ENCODE measurements at places on chromosomes 5 and 9.

DNA sequence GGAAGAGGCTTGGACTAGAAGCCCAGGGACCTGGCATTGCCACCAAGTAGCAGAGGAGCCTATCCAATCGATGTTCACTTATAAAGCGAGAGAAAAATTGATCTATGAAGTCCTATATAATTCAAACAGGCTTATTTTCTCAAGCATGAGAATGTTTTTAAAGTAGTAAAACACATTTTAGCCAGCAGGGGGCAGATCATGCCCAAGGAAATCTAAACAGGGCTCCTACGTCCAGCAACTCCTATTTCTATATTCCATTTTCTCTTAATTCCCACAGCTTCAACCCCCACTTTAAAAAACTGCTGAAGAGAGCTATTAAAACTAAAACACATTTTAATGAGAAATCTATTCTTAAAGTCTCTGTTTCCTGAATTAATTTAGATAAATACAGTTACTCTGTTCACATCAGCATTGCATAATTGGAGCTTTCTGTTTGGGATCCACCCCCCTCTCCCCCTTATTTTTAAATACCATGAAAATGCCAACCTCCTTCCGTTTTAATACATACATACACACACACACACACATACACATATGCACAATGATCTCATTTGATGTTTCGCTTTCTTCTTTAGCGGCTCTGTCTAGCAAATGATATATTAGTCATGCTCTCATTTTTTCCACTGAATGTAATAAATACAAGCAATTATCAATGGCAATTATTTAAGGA, 144.9 kb downstream of the MYO10 start:
- no peak for DNase-seq

- DNase-seq = no peak
Measured at GRCh38 chr5:113807427-113807991, 294.0 kb downstream of the YTHDC2 start.

DNA sequence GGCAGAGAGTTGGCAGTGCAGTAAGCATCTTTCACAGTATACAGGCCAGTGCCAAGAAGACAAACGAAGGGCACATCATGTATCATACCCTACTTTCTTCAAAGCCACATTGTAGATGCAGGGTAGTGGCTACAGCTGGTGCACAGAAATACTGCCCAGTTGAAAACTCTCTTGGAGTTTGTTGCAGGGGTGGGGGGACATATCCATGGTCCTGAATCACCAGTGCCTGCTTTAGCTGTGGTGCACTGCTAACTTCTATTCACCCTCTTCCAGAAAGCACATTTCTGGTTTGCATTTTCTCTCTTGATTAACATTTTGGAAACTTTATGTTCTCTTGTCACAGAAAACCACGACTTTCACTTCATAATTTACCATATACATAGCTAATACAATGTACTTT, 196.6 kb downstream of the PAPPA start:
- no peak for DNase-seq

DNA sequence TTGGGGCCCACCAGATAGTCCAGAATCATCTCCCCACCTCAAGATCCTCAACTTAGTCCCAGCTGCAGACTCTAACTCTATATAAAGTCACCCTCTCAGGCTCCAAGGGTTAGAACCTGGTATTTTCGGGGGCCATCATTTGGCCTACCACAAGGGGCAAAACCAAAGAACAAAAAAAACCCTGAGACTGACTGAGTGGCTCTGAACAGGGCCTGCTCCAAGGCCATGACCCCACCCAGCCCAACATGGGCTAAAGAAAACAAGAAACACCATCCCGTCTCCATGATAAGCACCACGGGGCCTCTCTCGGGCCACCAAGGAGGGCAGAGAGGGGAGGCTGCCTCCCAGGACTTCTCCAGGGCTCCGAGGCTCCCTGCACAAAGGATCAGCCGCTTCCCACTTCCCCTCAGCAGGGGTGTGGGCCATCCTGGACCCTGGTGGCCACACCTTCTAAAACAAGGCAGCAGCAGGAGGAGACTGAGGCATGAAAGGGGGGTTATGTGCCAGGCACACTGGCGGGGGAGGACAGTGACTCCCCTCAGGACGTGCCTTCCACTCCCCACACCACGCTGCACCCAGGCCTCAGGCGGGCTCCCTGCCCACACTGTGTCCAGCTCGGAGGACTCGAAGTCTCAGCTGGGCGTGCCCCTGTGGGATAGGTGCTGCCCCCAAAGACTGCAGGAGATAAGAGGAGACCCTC, 51.5 kb downstream of the SEMA4D start:
- no peak for DNase-seq

GRCh38 chr5:73375191-73375545, 73.4 kb downstream of the FOXD1 start:
- DNase-seq = no peak

DNA sequence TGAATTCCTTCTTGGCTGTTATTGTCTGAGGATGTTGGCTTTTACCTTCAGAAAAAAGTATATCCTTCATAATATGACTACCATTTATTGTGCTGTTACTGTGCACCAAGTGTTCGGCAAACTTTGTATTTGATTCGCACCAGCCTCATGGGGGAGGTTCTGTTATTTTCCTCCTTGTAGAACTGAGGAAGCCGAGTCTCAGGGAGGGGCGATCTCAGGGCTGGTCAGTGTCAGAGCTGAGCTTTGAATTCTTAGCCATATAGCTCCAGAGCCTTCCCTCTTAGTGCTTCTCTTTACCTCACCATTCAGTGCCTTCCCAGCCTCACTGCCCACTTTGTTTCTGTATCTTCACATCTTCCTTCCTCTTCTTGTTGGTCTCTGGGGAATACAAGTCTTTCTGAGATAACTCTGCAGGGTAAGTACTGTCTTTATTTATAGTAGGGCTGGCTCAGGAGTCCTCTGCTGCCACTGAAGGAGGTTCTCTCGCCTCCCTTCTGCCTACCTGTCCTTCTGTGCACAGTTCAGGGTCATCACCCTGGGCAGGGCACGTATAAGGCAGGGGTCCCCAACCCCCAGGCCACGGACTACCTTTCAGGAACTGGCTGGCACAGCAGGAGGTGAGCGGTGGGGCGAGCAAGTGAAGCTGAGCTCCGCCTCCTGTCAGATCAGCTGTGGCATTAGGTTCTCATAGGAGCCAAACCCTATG, 48.4 kb downstream of the GALNT10 start:
- no peak for DNase-seq

DNA sequence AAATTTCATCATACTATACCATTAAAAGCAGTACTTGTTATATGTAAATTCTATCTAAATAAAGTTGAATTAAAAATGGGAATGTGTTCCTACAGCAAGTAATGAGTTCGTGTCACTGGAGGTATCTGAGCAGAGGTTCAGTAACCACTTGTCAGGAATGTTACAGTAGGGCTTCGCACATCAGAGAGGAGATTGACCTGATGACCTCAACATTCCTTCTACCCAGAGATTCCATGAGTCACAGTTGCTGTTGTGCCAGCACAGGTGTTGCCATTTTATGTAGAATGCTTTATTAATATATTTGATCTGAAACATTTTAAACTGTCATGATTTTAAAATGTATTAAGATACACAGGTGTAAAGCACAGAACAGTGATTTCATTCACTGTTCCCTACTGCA, 60.3 kb downstream of the STX17 start:
- DNase-seq = no peak

DNA sequence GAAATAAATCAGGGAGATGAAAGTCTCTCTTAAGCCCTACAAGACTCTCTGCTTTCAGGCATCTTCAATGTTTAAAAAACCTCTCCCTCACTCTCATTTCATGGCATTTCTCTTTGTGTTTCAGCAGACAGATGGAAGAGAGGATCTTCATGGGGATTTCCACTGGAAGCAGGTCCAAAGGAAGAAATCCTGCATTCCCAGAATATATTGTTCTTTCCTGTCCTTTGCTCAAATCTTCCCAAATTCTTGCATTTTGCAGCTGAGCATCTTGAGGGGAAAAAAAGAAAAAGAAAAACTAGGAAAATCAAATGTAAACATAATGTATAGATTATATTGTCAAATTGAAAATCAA, 382.2 kb downstream of the ENC1 start:
- no peak for DNase-seq

DNA sequence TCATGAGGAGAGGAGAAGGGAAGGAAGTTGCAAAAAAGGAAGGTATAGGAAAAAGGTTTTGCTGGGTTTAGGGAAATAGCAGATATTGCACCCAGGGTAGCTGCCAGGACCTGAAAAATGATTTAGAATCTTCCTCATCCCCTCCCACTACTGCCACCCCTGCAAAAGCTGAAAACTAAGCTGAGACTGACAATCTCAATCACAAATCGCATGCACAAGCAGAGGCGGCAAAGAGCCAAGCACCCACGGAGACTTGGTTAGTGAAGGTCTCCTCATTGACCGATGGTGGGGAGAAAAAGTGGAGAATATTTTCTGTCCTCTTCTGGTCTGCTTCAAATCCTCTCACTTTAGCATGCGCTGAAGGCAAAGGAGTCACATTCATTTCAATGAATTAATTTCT, 39.1 kb upstream of the PAM start:
- DNase-seq = no peak

- no peak for DNase-seq
Measured at GRCh38 chr9:95270790-95271189, 46.7 kb downstream of the FANCC start.

GRCh38 chr9:99811598-99812383, 9.9 kb upstream of the NR4A3 start:
- no peak for DNase-seq

DNA sequence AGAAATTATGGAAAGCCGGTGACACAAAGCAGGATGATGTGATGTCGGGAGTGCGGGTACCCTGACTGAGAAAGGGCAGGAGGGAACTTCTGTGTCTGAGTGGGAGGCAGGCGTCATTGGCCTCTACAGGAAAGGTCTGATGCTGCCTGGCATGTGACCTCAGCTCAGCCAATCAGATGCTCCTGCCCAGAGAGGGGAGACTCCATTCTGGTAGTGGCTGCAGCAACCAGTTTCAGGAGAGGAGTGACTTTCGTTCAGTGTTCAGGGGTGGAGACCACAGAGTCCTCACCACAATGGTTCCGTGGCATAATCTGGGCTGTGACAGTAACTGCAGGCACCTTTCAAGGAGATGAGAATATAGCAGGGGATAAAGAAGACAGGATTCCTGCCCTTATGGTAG, 6.7 kb upstream of the SFXN1 start:
- DNase-seq = no peak

- DNase-seq = no peak
Measured at GRCh38 chr5:104952876-104953275, 1390.3 kb upstream of the NUDT12 start.

- no peak for DNase-seq
Measured at GRCh38 chr9:81492710-81493447, 196.5 kb downstream of the TLE1 start.

DNA sequence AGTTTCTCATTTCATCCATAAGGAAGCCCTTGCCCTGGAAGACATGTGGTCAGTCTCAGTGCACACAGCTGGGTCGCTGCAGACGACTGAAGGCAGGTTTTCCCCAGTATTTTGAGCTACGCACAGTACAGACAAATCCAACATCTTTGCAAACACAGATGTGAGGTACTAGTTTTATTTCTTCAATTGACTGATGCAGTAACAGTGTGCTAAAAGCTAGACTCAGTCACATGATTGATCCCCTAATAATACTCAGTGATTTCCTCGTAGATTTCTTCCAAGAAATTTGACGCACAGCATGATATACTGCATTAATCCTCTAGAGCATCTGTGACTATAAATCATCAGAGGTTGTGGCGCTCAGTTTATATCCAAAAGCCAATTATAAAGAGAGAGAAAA, 346.1 kb downstream of the DIRAS2 start:
- DNase-seq = no peak

DNA sequence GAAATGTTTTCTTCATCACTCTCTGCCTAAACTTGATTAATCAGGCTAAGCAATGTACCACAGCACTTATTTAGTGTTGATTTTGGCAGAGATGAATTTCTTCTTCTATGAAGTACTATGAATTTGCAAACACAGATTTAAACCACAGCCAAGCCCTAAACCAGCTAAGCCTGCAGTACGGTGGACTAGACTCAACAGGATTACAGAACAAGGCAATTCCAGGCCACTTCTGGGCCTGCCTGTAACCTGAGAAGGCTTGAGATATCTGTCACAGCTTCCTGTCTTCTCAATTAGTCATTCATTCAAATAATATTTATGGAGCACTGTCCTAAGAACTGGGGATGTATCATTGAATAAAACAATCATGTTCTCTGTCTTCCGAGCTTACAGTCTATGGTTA, 32.4 kb upstream of the CAST start:
- DNase-seq = no peak

DNA sequence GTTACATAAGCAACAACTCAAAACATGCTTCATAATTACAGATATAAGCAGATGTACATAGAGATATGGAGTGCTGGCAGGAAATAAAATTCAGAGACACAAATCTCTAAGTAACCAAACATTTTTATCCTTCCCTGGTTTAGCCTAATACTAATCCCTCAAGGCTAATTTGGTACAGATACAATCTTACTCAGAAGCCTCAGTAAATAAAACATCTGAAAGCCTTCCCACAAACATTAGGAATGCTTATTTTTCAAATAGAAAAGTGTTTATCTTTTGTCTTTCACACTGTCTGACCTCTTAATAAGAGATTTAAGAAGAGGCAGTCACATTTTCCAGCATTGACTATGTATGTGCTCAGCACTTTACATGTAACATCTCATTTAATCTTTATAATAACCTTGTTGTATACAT, 399.4 kb downstream of the ARRDC3 start:
- no peak for DNase-seq

DNA sequence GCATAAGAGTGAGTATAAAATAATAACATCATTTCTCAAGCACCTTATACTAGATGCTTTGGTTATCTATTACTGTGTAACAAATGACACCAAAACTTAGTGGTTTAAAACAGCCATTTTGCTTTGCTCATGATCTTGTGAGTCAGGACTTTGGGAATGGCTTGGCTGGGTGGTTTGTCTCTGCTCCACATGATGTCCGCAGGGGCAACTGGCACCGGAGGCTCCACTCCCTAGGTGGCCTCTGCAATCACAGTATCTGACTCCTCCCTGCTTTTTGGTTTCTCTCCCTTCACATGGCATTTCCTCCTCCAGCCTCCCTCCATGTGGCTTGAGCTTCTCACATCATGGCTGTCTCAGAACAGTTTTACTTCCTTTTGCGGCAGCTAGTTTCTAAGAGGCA, 259.5 kb downstream of the GAS1 start:
- DNase-seq = no peak

DNA sequence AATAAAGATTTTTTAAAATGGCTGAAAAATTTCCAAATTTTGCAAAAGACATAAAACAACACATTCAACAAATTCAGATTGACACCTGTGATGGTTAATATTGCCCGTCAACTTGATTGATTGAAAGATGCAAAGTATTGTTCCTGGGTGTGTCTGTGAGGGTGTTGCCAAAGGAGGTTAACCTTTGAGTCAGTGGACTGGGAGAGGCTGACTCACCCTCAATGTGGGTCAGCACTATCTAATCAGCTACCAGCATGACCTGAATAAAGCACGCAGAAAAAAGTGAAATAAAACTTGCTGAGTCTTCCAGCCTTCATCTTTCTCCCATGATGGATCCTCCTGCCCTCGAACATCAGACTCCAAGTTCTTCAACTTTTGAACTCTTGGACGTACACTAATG, 868.0 kb upstream of the CTNND2 start:
- no peak for DNase-seq

- peak; percentile 23 for DNase-seq
Measured at GRCh38 chr5:149271716-149272563, at the start of gene AFAP1L1. AFAP1L1 (plus strand) TSS chr5:149271859; CDS start chr5:149271969, 110 bp downstream.

- no peak for DNase-seq
Measured at GRCh38 chr9:13939701-13940490, 374.0 kb downstream of the NFIB start.

GRCh38 chr9:14056316-14056861, 257.6 kb downstream of the NFIB start:
- DNase-seq = no peak

All from activated naive CD4-positive, alpha-beta T cell treated with anti-CD3 and anti-CD28 coated beads, Interleukin-2, amount 50 U/mL, for 16 hours (primary cell).